ENCODE measurements at places on chromosomes 6 and 20. TPM values are rescaled to one million over a fixed set of nuclear protein-coding genes. Genes with fewer than 3 reads are reported as not detected.

DNA sequence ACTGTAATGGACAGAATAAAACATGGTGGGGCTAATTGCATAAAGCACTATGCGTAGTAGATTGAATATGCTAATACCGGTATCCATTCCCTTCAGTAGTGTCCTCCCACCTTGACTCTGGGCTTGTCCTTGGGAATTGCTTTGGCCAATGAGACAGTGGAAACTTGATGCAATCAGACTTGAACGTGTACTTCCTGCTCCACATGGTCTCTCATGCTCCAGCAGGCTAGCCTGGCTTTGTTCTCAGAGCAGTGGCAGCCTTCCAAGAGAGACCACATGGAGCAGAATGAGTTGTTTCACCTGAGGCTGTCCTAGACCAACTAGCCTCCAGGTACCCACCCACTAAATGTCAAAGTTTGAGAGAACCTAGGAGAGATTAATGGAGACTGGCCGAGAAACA is 37.0 kb upstream of the BTBD3 start:
- no peak overlapping the region for H3K27ac ChIP-seq
- H3K4me3 ChIP-seq = no peak overlapping the region
- H3K36me3 ChIP-seq = no peaks in the 10 kb centered on the region
- no peaks in the 10 kb centered on the region for H3K27me3 ChIP-seq

DNA sequence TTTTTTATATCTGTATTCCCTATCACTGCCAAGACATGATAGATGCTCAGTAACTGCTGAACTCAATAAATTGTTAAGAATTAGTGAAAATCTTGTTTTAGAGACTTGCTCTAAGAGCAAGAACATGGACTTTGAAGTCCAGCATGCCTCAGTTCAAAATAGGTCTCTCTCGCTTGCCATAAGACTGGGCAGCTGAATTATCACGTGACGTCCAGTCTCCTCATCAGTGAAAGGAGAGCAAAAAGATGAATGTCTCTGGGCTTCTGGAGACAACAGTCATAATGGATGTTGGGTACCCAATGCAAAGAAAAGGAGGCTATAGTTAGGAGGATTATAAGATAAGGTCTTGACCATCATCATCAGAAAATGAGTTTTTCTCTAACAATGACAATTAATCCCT is 82.1 kb downstream of the IYD start:
- DNase-seq = no peak
- H3K4me1 ChIP-seq = peaks cover 4% of the 10 kb centered on the region
- H3K27ac ChIP-seq = no peak overlapping the region
- no peak overlapping the region for H3K4me3 ChIP-seq
- no peaks in the 10 kb centered on the region for H3K27me3 ChIP-seq

- no peak for DNase-seq
- peaks cover 11% of the 10 kb centered on the region for H3K4me1 ChIP-seq
- H3K27me3 ChIP-seq = no peaks in the 10 kb centered on the region
- H3K27ac ChIP-seq = no peak overlapping the region
- peaks cover 8% of the 10 kb centered on the region for H3K36me3 ChIP-seq
Measured at GRCh38 chr20:50904067-50904570, 27.1 kb downstream of the ADNP start.

- no peaks in the 10 kb centered on the region for H3K36me3 ChIP-seq
- no peak for DNase-seq
- no peak overlapping the region for H3K27ac ChIP-seq
- H3K4me3 ChIP-seq = no peak overlapping the region
- H3K27me3 ChIP-seq = no peaks in the 10 kb centered on the region
Measured at GRCh38 chr6:125257351-125257750, 44.4 kb downstream of the HDDC2 start.

DNA sequence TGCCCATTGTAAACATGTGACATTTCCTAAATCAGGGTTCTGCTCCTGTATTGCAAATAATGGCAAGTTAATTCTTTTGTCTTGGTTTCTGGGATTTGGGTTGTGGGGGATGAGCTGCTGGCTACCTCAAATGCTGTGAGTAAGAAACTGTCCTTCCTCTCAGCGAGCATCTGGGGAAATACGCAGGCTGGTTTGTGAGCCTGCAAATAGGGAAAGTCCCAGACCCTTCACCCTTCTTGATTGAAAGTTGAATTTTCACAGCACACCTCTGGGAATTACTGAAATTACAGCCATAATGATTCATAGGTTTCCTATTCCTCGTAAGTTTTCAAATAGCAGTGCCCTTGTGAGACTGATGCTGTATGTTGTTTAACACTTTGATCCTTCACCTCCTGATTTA is 138.1 kb downstream of the TBXT start:
- no peaks in the 10 kb centered on the region for H3K36me3 ChIP-seq
- H3K27me3 ChIP-seq = no peaks in the 10 kb centered on the region
- H3K4me1 ChIP-seq = no peaks in the 10 kb centered on the region
- no peak overlapping the region for H3K27ac ChIP-seq

PTK6 gene
- total RNA-seq = 0.42 TPM

PRICKLE4 gene
- total RNA-seq = 2.8 TPM

MRPL2 gene
- total RNA-seq = 123 TPM

Data from Caco-2 (cell line).